ENCODE measurements at places on chromosomes 13 and 19. TPM values are rescaled to one million over a fixed set of nuclear protein-coding genes. Genes with fewer than 3 reads are reported as not detected.

The ZNF701 gene
- 13.2 TPM for total RNA-seq

The OR7A5 gene
- under 0.01 TPM for total RNA-seq

The APOC1 gene
- total RNA-seq, result 3.0 TPM

The CLEC17A gene
- 0.81 TPM for total RNA-seq

The SIGLEC12 gene
- total RNA-seq, result 1.1 TPM

DNA sequence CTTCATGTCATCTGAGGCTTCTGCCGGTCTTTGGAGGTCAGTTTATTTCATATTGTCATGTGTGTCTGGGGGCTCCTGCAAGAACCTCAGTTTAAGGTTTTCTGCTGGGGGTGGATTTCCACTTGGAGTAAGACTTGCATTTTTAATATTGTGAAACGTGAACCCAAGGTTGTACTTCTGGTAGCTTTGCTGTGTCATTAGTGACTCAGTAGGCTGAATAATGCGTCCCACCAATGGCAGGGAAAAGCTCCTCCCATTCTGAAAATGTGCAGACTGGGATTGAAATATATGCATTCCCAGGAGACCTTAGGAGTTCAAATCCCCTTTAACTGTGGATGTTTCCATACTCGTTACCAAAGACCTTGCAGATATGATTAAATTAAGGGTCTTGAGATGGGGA lies 46.2 kb downstream of the ING1 start:
- DNase-seq, result no peak

DNA sequence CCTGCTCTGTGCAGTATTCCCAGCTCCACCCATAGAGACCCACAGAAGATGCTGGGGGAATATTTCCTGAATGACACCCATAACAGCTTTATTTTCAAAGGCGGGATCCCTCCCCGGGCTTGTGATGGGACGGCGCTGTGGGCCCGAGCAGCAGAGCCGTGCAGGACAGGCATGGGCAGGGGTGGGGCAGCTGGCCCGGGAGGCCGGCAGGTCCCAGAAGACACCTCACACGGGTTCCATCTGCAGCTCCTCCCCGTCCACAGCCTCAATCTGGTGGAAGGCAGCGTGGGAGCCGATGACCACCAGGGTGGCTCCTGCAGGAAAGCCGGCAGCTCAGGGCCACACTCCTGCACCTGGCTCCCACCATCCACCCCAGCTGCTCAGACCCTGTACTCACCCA lies 2.5 kb downstream of the RABAC1 start:
- no peak for DNase-seq

DNA sequence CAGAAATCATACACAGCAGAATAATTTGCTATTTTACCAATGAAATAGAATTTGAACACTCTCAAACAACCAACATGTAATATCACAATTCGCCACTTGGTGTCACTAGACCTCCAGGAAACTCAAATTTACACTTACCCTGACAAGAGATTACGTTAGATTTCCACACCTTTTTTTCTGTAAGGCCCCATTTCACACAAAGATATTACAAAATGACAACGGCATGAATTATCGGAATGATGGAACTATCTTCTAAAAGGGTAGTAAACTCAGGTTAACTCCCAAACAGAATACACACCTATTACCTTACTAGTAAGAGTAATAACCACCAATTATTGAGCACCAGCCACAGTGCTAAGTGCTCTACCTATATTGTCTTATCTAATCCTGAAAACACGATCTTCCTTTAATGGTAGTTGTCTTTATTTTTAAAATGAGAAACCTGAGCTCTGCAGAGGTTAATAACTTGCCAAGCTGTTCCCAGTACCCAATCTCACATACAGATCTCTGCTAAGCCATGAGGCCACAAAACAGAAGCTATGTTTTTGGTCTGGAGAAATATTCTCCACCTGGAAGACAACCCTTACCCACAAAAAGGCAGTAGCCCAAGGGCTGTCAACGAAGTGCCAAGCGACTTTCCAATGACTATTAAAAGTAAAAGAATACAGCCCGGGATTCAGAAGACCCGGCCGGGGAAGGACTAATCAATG lies 152.4 kb downstream of the DCLK1 start:
- DNase-seq, result peak; percentile 34

DNA sequence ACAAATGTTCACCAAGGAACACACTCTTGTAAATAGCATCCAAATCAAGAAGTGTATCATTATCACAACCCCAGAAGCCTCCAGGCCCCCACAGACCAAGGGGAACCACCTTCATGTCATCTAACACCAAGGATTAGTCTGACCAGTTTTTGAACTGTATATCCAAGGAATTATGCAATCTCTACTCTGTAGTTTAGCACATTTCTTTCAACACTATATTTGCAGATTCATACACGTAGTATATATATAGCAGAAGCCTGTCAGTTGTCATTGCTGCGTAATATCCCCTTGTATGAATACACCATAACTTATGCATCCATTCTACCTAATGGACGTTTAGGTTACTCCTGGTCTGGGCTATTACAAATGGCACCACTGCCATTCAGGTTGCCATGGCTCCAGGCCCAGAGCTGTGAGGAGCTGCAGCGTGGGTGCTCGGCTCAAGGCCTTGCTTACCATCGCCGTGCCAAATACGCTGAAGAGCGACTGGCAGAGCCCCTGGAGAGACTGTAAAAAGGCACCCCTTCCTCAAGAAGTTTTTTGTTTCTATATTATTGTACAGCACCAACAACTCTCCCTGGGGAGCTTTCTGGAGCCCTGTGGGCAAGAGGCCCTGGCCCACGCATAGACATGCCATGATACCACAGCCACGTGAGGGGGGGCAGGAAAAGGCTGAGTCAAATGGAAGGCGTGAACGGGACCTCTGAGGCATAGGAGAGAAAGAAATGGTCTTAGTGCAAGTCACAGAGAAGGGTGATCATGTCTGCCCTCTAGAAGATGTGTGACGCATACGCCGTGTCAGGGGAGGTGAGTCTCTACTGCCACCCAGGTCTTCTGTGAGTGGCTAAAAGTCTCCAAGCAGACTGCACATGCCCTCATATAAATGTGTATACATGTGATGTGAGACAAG lies 10.8 kb downstream of the LATS2 start:
- DNase-seq, result no peak

DNA sequence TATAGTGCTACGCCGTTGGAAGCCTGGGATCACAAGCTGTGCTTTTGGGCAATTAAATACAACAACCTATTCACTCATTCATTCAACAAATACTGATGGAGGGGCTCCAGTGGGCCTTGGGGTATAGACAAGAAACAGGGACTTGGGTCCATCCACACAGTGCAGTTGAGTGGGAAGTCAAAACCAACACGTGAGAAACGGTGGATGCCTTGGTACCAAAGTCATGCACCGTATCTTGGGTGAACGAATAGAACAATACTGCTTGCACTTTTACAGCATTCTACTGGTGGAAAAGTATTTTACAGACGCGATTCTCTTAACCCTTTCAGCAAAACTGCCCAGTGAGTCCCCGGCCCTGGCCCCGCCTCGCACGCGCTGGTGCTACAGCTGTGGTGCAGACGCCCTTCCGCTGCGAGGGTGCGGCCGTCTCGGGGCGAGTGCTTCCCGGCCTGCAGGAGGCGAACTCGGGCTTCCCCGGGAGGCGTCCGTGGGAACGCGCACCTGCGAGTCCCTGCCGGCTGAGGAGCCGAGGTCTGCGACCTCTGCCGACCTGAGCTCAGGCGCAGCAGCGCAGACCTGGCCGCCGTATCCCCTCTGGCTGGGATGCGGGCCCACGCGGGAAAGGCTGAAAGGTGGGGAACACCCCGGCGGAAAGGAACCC lies 8.3 kb downstream of the TNFRSF19 start:
- peak; percentile 66 for DNase-seq

- no peak for DNase-seq
Measured at GRCh38 chr19:42189133-42189532, 28.3 kb downstream of the DEDD2 start.

- DNase-seq, result no peak
Measured at GRCh38 chr13:97979051-97979450, 25.6 kb downstream of the IPO5 start.

Data from hematopoietic multipotent progenitor cell (in vitro differentiated cells).